Neural progenitor cell (in vitro differentiated cells): ENCODE measurements at places on chromosomes 4 and X. TPM values are rescaled to one million over a fixed set of nuclear protein-coding genes. Genes with fewer than 3 reads are reported as not detected.

The PRDM8 gene
- 0.03 TPM in 1 of 2 replicates, not detected in the other for total RNA-seq

The TLR6 gene
- 0.06 and 0.07 TPM in 2 replicates for total RNA-seq

The NSG1 gene
- total RNA-seq, result 17.9 and 41.6 TPM in 2 replicates

The ANTXR2 gene
- 28.3 and 28.8 TPM in 2 replicates for total RNA-seq

The AFM gene
- total RNA-seq, result not detected in 2 replicates

The ASB5 gene
- total RNA-seq, result not detected in 2 replicates

The TMEM129 gene
- 14.1 and 55.4 TPM in 2 replicates for total RNA-seq

The PDE5A gene
- 20.4 and 32.4 TPM in 2 replicates for total RNA-seq

The SOWAHB gene
- total RNA-seq, result 0.06 and 0.11 TPM in 2 replicates

The ENPEP gene
- total RNA-seq, result 1.5 and 1.8 TPM in 2 replicates

The RAB41 gene
- total RNA-seq, result not detected in 2 replicates
